ENCODE measurements at places on chromosomes 12 and 14.
A peak's percentile ranks its signal among the peaks of the same experiment; 100 is the strongest.

GRCh38 chr14:105935384-105935783, 409.0 kb downstream of the TMEM121 start:
- DNase-seq = no peak

DNA sequence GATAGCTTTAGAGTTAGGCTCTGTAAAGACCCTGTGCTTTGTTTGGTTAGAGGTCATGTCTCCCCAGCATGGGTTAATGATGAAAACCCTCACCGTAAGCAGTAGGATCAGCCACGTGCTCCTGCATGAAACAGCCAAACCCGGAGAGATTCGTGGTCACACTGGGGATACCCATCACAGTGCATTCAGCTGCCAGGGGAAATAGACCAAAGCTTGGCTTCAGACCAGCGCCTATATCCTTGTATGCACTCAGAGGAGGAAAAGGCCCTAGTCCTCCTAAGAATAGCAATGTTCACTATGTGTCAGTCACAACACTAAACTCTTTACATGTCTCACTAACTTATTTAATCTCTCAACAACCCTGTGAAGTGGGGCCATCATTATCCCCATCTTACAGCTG, 16.3 kb downstream of the SPX start:
- no peak for DNase-seq

- DNase-seq = no peak
Observed at GRCh38 chr14:68379510-68380328, 413.1 kb downstream of the ZFP36L1 start.

DNA sequence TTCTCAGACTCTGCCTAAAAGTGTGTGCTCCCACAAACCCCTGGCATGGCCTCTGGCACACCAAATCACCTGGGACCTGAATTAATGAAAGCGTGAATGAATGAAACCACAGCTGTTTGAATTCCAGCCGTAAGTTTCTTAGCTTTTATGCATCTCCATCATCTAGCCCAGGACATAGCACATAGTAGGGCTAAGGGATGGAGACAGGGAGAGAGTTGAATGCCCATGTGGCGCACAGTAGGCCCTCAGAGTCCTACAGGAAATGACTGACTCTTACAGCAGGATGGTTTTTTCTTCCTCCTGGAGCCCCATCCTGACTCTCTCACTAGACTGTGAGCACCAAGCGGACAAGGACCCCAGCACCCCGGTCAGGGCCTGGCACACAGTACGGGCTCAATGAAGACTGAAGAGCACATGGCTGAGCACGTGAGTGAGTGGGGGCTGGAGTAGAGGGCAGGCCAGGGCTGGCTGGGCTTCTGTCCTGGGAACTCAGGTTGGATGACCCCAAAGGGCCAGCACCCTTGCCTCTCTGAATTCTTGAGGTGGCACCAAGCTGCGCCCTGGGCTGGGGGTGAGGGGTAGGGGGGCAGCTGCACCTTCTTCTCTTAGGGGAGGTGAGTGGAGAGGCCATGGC, 351.3 kb downstream of the MED13L start:
- DNase-seq = no peak

DNA sequence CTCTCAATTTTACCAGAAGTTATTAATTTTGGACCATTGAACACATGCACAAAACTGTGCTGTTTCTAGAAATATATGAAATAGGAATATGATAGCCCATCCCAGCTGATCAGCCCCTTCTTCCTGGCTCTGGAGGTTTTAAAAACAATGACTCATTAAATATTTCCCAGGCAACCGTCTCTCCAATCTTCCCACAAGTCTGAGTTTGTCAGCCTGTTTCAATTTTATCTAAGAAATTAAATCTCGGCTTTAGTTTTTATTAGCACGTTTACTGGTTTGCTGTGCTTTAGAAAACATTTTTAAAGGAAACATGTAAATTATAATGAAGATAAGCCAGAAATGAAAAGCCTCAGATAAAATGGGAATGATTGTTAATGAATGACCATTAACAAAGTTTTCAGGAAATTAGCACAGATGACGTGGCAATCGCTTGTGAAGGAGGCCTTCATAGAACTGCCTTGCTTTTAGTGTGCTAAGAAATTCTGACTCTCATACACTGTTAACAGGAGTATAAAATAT, 89.3 kb upstream of the RAP1B start:
- DNase-seq = no peak

DNA sequence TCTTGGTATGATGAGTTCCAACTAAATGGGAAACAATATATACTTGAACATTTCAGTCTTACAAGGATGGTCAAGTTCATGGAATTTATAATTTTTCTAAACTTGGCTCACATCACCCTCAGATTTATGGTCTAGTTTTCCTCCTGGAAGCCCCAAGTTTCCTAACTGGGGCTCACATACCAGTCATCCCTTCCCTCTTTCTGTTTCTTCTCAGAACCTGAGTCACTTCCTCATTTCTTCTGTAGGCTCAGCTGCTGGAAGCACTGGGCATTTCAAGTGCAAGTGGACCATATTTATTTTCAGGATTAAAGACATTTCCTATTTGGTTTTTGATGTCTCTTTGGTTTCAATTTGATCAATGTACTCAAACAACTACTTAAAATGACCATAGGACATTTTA, 55.4 kb downstream of the GRIP1 start:
- DNase-seq = no peak

- no peak for DNase-seq
Observed at GRCh38 chr12:54692353-54692752, 44.2 kb upstream of the DCD start.

DNA sequence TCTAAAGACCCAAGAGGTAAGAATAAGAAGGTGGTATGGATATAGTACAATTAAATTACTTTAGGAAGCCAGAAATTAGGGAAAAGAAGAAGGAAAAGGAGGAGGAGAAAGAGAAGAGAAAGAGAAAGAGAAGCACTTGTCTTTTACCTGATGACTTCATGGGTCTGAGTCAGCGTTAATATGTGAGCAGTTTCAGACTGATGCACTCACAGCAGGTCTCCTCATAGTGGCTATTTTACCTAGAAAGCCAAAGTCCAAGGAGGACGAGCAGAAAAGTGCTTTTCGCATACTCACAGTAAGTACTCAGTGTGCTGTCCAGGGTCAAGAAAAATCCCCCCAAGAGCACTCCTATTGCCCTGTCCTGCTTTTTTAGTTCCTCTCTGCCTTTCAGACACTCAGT, 222.1 kb downstream of the C12orf42 start:
- DNase-seq = no peak

GRCh38 chr12:129819391-129819790, 84.4 kb downstream of the TMEM132D start:
- DNase-seq = no peak

- DNase-seq = no peak
Observed at GRCh38 chr12:101750152-101750551, 10.9 kb upstream of the SYCP3 start.

- DNase-seq = no peak
Observed at GRCh38 chr12:117053597-117054201, 45.5 kb downstream of the TESC start.

- no peak for DNase-seq
Observed at GRCh38 chr12:20272161-20272560, 96.2 kb upstream of the PDE3A start.

DNA sequence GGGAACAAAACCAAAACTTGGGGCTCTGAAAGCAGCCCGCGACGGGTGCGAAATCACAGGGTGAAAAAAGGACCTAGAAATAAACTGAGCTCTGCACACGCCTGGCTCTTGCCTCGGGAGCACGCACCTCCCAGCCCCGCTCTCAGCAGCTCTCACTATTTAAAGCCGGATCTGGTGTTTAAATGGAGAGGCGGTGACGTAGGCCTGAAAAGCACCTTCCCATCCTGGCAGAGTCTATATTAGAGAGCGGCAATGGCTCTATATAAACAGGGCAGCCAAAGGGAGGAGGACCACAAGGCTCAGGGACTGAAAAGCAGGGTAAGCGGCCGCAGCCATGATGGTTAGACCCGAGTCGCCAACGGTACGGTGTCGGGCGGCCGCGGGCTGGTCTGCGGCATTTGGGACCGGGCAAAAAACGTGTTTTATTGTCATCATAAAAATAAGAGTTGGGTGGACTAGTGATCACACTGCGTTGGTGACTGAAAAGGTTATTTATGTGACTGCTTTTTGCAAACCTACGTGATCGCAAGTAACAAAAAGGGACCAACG, 1.5 kb downstream of the GTF2A1 start:
- DNase-seq = peak; percentile 83

GRCh38 chr12:95173392-95174251, 43.6 kb downstream of the FGD6 start:
- DNase-seq = no peak

GRCh38 chr12:100995771-100996170, 201.2 kb downstream of the ANO4 start:
- DNase-seq = no peak

DNA sequence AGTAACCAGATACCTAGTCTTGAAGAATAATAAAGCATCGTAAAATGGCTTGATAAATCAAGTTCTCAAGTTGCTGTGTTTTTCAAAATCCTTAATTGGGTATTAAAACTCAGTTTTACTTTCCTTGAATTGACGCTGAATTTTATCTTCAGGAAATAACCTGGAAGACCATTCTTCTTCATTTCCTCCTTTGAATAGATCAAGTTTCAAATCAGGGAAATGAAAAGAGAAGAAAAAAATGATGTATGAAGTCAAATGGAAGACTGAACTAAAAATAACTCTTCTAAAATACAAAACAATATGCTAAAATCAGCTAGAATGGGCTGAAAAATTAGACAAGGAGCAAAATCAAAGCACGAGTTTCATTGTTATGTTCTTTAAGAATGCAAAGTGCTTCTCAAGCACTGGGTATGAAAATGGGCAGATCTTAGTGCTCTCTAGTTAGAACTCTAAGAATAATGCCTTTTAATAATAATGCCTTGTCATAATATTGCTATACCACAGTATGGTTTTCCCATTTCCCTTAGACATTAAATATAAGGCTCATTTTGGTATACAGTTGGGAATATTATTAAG, 54.6 kb upstream of the CLEC14A start:
- no peak for DNase-seq

- DNase-seq = no peak
Observed at GRCh38 chr14:97329701-97330100, 532.5 kb downstream of the VRK1 start.

DNA sequence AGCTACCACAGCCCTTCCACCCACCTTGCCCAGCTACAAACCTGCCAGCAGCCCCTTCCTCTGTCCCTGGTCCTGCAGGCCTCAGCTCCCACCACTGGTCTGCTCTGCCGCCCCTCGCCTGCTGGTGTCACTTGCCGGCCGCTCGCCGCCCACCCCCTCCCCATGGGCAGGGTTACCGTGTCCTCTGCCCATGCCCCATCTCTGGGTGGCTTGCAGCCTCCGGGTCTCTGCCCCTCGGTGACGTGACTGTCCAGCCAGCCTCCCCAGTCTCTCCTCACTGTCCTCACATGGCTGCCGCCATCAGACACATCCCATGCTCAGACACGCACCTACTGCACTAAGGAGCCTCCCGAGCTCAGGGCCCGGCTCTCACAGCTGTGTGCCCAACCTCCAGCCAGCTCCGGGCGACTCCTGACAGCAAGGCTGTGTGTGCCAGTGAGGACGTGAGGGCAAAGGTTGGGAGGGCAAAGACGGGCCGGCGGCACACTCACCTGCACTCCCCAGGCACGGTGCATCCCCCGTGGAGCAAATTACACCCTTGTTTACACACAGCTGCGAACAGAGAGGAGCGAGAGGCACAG, 13.4 kb downstream of the JAG2 start:
- no peak for DNase-seq

GRCh38 chr14:44204061-44204835, 302.8 kb downstream of the FSCB start:
- DNase-seq = no peak

- DNase-seq = peak; percentile 9
Observed at GRCh38 chr14:21043974-21044618, 1.9 kb downstream of the RNASE7 start.

GRCh38 chr14:100864960-100865681, 38.4 kb downstream of the RTL1 start:
- DNase-seq = no peak

- no peak for DNase-seq
Observed at GRCh38 chr12:30396576-30396975, 299.1 kb downstream of the IPO8 start.

GRCh38 chr14:103638594-103638993, 9.6 kb downstream of the KLC1 start:
- no peak for DNase-seq

DNA sequence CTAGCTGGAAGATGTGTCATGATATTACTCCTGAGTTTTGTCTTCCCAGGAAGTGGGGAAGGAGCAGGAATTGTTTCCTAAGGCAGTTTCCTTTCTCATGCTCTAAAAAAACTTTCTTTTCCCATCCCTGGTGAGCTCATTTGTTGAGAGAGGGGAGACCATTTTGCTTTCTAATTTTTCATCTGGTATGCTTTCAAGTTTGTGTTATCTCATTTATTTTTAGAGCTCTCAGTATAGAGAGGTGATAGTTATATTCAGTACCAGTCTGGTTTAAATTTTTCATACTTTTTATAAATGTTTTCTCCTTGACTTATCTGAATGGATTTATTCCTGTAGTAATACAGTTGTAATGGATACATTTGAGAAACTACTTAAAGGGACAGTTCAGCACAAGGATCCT, 79.6 kb downstream of the FBXW8 start:
- DNase-seq = no peak

DNA sequence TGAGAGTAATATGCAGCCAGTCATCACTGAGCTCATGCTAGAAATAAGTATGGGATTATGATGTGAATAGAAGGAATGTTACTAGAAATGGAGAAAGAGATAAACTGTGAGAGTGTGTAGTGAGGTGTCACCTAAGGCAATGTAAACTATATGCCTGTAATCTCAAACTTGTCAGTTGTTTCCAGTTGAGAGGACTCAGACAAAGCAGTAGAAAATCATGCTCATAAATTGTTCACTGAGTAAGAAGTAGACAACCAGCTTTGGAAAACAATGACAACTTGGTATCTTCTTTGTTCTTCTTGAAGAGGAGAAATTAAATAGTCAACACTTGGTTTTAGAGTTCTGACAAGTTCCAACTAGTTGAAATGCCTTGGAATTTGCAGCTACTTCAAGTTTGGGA, 148.5 kb upstream of the OR4E1 start:
- no peak for DNase-seq

DNA sequence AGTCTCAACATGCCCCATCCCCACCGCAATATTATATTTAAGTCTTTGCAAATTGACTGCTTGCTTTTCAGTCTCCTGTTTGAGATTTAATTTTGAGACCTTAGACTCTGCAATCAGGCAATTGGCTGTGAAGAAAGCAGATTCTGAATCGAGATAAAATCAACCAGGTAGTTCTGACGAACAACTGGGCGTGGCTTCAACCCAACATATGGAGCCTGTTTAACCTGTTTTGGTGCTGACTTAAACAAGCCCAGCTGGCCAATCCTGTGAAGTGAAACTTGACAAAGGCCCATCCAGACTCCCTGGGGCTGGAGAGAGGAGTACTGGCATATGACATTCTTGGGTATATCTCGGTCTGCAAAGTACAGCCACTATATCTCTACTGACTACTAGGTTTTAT, 9.8 kb upstream of the CIPC start:
- no peak for DNase-seq

DNA sequence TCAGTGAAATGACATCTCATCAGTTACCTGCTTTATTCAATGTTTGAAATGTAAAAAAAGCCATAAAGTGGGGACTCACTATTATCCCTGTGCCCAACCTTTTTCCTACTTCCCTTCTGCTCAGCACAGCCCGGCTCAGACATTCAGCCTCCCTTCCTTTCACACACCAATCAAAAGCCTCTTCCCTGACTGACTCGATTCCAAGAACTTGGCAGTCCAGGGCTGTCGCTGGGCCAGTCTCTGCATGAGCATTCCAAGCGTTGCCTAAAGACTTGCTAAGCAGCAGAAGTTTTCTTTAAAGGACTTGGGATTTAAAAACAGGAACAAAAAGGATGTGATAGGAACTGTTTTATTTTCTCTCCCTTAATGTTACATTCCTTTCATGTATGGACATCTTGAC, 22.7 kb downstream of the ITPR2 start:
- no peak for DNase-seq
